ENCODE measurements at places on chromosomes 2 and 18.

GRCh38 chr18:60163622-60164021, 209.0 kb downstream of the MC4R start:
- no peak for DNase-seq

DNA sequence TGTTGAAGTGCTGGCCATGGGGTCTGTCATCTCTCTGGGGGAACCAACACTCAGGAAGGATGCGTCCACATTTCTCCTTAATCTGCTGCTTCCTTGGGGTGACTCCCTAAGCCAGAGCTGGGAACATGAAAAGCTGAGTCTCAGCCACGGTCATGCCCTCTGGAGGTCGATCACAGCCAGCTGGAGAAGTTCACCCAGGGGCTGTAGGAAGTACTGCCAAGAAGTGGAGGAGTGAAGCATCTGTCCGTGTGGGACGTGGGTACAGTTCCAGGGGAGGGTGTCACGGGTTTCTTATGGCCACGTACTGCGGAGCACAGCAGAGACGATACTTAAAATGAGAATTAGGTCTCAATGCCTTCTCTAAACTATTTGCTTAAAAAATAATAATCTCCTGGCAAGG, 42.4 kb upstream of the IGFBP2 start:
- no peak for DNase-seq

DNA sequence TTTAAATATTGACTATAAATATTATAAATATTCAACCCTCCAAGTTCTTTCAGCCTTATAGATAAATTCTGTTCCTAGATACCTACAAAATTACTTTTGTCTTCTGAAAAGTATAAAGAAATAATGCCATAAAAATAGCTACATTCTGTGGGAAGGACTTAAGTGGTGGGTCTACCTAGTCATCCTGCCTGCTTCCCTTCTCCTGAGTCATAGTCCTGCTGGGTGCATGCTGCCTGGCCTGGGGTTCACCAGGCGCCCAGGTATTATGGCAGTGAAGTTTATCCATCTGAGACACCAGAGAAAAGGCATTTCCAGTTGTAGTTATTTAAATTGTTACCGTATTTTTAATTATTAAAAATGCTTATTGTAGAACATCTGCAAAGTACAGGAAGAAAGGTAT, 167.5 kb downstream of the SLC39A10 start:
- no peak for DNase-seq

- no peak for DNase-seq
These were observed 2.2 kb downstream of the RBM45 start for GRCh38 chr2:178114462-178114861.

GRCh38 chr2:145016711-145017110, 496.8 kb upstream of the ZEB2 start:
- no peak for DNase-seq

GRCh38 chr2:224310943-224311625, 90.8 kb downstream of the FAM124B start:
- DNase-seq, result no peak

DNA sequence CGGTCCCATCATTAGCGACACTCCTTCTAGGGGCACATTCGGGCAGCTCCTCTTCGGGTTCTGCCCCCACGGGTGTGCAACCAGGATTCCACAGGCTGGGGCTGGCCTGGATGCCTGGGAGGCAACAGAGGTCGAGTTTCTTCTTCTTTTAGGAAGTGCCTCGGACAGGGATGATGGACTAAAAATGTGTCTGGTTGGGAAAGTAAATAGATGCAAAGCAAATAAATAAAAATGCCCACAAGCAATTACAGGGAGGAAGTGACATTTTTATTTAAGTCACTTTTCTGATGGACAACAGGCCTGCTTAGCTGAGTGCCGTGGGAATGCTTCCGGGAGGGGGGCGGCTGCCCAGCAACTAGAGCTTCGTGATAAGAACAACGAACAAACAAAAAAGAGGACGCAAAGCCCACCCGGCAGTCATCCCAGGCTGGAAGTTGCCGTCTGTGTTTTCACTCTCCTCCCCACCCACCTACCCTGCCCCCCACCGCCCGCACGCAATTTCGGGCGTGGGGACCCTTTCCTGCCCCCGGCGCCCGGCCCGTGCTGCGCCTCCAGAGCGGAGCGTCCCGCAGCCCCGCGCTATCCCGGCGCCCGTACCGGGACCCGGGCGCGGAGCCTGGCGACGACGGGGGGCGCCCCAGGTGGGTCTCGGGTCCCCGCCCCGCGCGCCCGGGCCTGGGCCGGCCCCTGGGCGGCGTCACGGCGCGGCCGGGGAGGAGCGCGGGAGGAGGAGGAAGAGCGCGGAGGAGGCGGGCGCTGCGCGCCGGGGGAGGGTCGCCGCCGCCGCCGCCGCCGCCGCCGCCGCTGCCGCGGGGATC, 412 bp upstream of the NCK2 start:
- peak; percentile 65 for DNase-seq

DNA sequence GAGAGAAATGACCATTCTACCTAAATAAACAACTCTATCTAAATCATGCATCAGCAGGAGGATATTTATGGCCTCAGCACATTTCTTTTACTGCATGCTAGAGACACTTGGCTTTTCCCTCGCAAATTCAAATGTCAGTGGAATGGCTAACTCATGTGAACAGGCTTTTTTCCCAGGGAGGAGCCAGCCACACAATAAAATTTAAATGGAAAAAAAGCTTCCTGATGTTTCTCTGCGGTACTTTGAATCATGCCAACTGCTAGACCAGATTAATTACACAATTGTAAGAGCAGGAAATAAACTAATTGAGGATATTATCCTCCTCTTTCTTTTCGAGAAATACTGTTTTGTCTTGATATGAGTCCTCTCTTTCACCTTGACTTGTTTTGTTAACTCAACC, 676.3 kb downstream of the IRS1 start:
- no peak for DNase-seq

GRCh38 chr2:117745537-117745936, 69.0 kb upstream of the DDX18 start:
- DNase-seq, result no peak

- DNase-seq, result no peak
These were observed 257.7 kb upstream of the MYT1L start for GRCh38 chr2:2588777-2589176.

Data from hematopoietic multipotent progenitor cell treated with erythropoietin and hydrocortisone succinate and interleukin-3 and kit ligand, for 6 days (in vitro differentiated cells).